Activated naive CD8-positive, alpha-beta T cell treated with anti-CD3 and anti-CD28 coated beads, Interleukin-2, amount 50 U/mL, for 24 hours (primary cell): ENCODE measurements at places on chromosomes 11 and 22.
A peak's percentile ranks its signal among the peaks of the same experiment; 100 is the strongest.

DNA sequence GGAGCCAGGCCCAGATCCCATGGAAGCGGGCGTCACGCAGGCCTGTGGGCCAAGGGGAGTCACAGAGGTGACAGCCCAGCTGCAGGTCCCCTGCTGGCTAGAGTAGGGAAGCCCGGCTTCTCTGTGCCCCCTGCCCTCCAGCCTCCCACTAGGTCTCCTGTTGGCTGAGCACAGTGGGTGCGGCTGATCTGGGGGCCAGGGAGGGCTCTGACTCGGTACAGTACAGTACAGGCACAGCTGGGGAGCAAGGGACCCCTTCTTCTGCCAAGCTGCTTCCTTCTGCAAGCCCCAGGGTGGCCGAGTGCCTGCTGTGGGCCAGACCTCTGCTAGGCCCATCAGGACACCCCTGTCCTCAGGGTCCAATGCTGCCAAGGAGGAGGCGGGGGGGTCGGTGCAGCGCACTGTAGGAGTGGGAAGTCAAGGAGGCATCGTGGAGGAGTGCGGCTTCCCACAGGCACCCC, 10.1 kb downstream of the SUSD2 start:
- DNase-seq = no peak

DNA sequence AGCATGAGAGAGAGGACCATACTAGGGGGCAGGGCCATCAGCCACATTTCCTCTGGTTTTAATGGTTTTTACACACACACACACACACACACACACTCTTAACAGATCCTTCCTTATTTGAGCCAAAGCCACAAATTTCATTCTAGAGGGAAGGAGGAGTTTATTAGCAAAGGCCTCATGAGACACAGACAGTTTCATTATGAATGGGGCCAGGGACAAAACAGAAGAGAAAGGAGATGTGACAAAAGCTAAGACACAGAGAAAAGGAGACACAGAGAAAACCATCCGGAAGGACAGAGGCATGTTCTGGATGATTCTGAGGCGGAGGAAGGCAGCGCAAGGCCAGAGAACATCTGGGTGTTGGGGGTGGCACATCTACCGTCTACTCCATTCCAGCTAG, 32.2 kb upstream of the ARFGAP3 start:
- DNase-seq = no peak

GRCh38 chr22:36510966-36511881, 4.4 kb upstream of the FOXRED2 start:
- DNase-seq = peak; percentile 33

DNA sequence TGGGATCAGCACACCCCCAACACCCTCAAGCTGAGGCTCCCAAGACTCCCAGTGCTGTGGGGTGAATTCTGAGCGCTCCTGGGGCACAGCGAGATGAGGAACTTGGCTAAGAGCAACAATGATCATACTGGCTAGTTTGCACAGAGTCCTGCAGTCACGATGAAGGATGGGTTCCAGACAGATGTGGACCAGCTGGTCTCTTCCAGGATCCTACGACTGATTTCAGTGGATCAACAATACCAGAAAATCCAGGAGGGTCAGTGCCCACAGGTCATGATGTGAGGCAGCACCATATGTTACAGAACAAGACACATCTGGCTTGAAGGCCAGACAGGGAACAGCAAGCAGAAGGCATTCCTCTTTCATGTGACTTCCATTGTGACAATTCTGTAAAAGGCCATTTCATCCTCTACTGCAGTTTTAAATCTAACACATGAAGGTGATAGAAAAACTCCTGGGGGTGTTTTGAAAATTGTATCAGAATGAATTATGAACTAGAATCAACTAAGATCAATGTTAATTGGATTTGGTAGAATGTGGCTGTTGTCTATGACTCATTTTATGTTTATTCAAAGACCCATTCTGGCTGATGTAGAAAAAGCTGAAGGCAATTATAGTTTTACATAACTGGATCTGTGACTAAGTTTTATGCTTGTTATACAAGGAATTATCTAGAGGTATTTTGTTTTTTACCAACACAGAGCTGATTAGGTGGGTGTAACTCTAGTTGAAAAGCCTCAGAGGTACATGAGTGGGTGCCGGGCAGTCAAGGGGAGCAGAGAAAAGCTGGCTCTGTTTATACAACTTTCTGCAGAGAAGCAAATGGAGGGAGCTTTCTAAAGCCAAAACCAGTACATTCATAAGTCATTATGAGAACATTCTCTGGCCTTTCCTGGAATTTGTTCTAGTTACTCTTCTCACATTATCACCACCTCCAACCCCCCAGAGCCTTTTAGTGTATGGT, 29.1 kb downstream of the OR52K1 start:
- DNase-seq = no peak

GRCh38 chr22:42808521-42808920, 48.6 kb downstream of the ARFGAP3 start:
- DNase-seq = no peak

- DNase-seq = no peak
Observed at GRCh38 chr22:42786606-42787356, 66.1 kb upstream of the A4GALT start.

GRCh38 chr11:126366064-126366822, 10.8 kb downstream of the ST3GAL4 start:
- no peak for DNase-seq

DNA sequence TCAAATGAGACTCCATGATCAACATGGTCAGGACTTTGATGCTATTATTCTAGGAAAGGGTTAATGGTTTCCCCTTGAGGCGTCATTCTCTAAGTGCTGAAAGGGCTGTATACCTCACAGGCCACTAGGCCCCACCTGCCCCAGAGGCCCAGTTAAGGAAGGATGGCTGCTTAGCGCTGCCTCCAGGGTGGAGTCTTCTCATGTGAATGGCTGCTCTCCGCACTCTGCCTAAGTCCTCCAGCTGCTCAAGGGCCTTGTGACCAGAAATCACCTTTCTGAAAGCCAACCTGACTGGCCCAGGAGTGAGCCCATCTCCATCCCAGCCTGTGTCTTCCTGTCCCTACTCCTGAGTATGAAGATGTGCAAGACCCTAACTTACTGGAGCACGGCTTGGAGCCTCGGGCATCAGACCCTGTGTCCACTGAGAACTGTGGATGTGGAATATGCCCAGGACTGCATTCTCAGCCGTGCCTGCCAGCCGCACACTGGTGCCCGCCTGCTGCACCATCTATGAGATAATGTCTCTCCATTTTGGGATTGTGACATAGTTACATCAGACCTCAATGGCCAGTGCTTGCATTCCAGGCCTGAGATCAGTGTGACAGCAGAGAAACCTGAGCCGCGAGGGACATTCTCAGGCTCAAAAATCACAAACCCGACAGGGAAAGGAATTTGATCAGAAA, 51.0 kb downstream of the SNX19 start:
- DNase-seq = no peak

GRCh38 chr22:19508024-19508776, 16.0 kb downstream of the CLDN5 start:
- no peak for DNase-seq

DNA sequence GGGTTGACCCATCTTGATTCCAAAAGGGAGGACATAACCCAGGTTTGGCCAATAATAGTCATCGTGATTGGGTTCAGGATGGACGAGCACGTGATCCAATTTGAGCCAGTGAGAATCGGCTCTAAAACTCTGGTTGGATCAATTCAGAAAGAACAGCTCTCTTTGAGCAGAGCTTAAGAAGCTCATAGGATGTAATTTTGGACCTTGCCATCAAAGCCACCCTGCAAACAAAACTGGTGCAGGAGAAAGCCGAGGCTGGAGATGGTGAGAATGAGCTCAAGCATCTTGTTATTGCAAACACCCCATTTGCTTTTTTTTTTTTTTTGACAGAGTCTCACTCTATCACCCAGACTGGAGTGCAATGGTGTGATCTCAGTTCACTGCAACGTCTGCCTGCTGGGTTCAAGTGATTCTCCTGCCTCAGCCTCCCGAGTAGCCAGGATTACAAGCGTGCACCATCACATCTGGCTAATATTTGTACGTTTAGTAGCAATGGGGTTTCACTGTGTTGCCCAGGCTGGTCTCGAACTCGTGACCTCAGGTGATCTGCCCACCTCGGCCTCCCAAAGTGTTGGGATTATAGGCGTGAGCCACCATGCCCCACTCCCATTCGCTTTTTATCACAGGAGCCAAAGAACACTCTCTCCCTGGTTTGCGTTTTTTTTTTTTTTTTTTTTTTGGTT, 13.8 kb upstream of the MIAT start:
- DNase-seq = no peak

GRCh38 chr22:49983148-49984042, 22.8 kb downstream of the PIM3 start:
- no peak for DNase-seq

GRCh38 chr11:12472401-12473005, 95.1 kb downstream of the PARVA start:
- no peak for DNase-seq

GRCh38 chr22:35960854-35961253, 67.8 kb downstream of the RBFOX2 start:
- no peak for DNase-seq

DNA sequence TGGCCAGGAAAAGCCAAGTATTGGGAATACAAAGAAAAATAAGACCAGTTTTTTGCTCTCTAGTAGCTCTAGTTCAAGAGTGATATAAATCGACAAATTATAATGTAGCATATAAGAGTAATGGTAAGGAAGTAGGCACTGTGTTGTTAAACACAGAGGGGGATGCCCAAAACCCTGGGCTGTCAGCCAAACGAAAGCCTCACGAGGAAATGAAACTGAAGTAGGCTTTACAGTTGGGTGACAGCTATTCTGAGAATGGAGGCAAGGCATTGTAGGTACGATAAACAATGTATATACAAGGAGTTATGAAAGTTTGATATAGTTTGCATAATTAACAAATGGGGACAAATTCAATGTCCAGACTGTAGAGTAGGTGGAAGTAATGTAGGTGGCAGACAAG, 176.4 kb downstream of the FAM181B start:
- DNase-seq = no peak

GRCh38 chr11:26827567-26828081, 105.8 kb upstream of the SLC5A12 start:
- no peak for DNase-seq

GRCh38 chr11:110279881-110280280, 16.5 kb downstream of the RDX start:
- no peak for DNase-seq

GRCh38 chr11:128803011-128803410, 64.1 kb downstream of the KCNJ1 start:
- no peak for DNase-seq

GRCh38 chr11:73972620-73973449, 9.8 kb downstream of the UCP2 start:
- DNase-seq = no peak

DNA sequence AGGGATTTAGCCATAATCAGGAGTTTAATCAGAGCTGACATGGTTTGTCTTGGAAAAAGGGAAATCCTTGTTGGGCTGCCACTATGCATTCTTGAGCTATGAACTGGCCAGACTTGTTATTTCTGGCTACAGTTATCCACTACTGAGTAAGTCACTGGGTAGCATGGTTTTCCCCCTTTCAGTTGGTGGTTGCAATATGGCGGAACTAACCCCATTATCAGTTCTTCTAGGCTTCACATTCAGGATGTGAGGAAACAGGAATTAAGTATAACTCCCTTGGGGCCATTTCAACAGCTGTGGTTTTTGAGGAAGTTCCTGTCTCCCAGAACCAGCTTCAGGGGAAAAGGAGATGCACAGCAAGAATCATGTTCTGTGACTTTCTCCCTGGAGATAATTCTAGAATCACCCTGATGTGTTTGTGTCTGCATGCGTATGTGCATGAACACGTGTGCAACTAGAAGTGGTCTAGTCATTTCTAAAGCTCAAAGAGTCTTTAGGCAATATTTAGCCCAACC, 103.0 kb upstream of the CD44 start:
- DNase-seq = no peak

- no peak for DNase-seq
Observed at GRCh38 chr11:96744697-96745096, 354.9 kb downstream of the JRKL start.

- DNase-seq = no peak
Observed at GRCh38 chr22:17305076-17305475, 64.2 kb upstream of the CECR2 start.
